ENCODE measurements at places on chromosomes 7 and 10.

GRCh38 chr7:16271990-16272665 is 149.2 kb downstream of the CRPPA start:
- no peak for DNase-seq

- no peak for DNase-seq
Observed at GRCh38 chr7:117323851-117324711, 1.2 kb upstream of the WNT2 start.

GRCh38 chr10:22795546-22795945 is 81.2 kb upstream of the PIP4K2A start:
- no peak for DNase-seq

GRCh38 chr7:150337179-150337578 is 4.2 kb downstream of the RARRES2 start:
- no peak for DNase-seq

DNA sequence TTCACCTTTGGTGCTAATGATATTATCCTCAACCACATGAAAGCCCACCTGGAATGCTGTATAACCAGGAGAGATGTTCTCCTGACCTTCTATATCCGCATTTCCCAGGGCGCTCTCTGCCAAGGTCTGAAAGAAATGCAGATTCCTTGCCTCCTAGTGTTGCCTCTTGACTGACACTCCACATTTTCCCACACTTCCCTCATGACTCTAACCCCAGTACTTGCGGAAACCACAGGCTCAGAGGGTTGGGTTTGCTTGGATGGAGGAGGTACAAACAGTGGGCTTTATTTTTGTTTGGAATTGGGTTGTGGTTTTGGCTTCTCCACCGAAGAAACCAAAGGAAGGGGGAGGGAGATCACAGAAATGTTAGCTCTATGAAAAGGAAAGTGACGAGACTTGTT is 222.9 kb upstream of the CELF2 start:
- DNase-seq, result no peak

GRCh38 chr7:139034855-139035585 is 822 bp downstream of the ZC3HAV1L start:
- peak; percentile 56 for DNase-seq

DNA sequence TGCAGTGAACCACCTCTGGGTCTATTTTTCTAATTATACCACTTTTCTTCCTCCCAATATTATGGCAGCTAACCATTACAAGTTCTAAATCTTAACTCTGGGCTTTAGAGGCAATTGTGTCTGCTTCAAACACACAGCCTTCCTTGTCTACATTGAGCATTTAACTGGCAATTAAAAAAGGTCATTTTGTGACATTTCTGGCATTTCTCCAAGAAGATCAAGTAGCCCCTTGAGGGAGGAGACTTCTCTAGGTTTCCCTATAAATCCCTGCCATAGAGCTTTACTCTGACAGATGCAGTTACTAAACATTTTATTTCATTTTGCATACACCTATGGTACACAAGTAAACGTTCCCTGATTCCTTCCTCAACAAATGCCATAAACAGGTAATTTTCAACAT is 33.4 kb upstream of the FAM133B start:
- no peak for DNase-seq

- DNase-seq, result no peak
Observed at GRCh38 chr10:36002445-36002844, 360.3 kb upstream of the FZD8 start.
